Stimulated activated CD8-positive, alpha-beta memory T cell treated with anti-CD3 and anti-CD28 coated beads, Interleukin-7, amount 100 ng/mL, for 48 hours (primary cell): ENCODE measurements at places on chromosomes 4 and X.

GRCh38 chr4:7978907-7979651 lies 39.4 kb upstream of the AFAP1 start:
- no peak for DNase-seq

- no peak for DNase-seq
These were observed 101.9 kb upstream of the CCSER1 start for GRCh38 chr4:90025248-90025647.

GRCh38 chrX:143757375-143757774 lies 36.8 kb upstream of the SPANXN2 start:
- no peak for DNase-seq

DNA sequence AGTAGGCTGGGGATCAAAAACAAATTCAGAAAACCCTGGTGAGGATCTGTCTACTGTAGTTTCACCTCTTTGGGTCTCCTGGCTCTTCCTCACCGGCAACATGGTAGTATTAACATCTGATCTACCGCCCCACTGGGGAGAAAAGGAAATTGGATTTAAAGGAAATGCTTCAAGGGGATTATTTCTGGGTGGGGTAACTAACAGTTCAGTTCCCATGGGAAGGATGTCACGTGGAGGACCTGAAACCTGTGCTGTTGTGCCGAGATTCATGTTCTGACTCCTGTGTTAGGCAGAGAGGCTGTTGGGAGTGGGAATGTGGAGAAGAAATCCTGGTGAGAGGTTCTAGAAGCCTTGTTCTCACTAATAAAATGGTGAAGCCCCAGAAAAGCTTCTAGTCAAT lies 254.4 kb downstream of the BCOR start:
- no peak for DNase-seq

DNA sequence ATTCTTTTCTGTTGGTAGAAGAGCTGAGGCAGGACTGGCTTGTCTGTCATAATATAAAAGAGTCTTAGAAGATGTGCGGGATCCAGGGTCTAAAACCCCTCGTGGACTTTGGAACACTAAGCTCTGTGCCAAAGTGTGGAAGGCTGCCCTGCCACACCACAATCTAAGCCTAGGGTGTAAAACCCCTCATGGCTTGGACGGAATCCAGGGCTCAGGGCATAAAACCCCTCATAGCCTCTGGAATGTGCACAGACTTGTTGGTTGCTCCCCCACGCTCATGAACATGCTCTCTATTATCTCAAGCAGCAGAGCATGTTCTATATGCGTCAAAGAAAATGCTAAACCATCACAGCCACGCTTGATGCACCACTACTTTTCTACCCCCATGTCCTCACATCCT lies 483.6 kb downstream of the GABRG1 start:
- no peak for DNase-seq

- no peak for DNase-seq
These were observed 986.0 kb downstream of the CCSER1 start for GRCh38 chr4:91113130-91113706.

- no peak for DNase-seq
These were observed 859 bp downstream of the SMARCA1 start for GRCh38 chrX:129522184-129523078.

DNA sequence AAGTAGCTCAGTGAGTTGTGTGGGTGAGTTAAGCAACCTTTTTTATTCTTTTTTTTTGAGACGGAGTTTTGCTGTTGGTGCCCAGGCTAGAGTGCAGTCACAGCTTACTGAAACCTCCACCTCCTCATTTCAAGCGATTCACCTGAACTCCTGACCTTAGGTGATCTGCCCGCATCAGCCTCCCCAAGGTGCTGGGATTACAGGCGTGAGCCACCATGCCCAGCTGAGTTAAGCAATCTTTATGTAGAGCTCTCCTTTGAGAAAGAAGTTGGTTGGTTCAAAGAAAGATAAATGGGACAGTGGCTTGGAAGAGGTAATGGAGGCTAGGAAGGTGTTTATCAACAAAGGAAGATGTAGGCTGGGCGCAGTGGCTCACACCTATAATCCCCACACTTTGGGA lies 3.2 kb downstream of the MSMO1 start:
- no peak for DNase-seq

DNA sequence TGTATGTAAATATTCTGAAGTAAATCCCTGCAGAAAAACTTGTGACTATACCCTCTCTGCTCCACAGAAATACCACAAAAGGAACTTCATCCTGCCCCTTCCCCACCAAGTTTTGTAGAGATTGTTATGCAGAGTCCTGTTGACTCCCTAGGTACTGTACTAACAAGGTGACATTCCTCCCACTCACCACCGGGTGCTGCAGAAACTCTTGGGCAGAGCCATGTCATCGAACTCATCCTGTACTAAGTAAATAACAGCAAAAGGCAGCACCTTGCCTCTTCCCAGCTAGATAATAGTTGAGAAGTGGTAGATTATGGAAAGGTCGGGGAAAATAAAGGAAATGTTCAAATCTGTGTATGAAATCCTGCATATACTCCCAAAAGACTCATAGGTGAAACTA lies 233.3 kb downstream of the STPG2 start:
- no peak for DNase-seq

- DNase-seq = no peak
These were observed 1.6 kb downstream of the SEPTIN11 start for GRCh38 chr4:76950956-76951671.

- DNase-seq = no peak
These were observed 131.5 kb downstream of the HS3ST1 start for GRCh38 chr4:11297201-11297600.

DNA sequence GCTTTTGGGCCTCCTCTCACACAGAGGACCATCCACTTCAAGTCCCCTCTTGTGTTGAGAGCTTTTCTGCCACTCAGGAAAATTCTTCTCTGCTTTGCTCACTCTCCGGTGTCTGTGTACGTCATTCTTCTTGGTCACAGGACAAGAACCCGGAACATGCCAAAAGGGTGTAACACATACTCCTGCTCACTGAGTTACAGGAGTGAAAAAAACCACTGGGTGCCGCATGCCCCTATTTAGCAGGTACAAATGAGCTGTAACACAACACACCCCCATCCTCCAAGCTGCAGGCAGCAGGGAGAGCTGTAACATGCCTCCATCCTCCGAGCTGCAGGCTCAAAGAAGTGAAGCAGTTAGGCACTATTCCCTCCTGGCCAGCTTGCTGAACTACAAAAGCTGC lies 13.0 kb upstream of the CXCL2 start:
- no peak for DNase-seq

- DNase-seq = no peak
These were observed 1060.1 kb downstream of the ADGRL3 start for GRCh38 chr4:62260254-62260653.

DNA sequence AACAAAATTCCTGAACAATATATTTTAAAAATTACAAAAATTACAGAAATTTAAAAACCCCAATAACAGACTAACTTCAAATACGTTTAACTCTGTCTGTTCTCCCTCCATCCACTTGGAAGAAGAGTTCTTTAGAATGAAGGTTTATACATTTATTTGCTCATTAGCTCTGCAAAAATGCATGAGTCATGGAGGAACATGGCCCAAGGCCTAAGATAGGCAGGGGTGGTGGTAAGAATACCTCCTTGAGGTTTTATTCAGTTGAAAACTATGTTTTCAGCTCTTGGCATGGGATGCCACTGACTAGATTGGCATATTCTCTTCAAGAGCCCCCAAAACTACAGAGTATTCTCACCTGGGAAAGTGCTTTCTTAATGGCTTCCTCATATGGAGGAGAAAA lies 8.8 kb upstream of the LRRC66 start:
- DNase-seq = no peak

DNA sequence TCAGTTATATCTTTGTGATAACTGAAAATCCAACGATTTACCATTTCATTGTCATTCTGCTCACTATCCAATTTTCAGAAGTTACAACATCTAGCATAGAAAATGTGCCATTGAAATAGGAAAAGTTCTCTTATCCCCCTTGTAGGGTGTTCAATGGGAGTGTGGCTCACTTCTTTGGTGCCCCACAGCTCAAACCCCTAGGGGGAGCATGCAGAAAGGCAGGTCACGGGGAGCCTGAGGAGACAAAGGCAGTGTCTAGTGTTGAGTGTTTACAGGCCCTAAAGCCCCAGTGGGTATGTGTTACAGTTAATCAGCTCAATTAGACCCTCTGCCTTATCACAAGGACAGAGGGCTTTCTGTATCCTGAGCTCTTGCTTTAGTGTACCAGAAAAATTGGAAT lies 243.4 kb upstream of the GRID2 start:
- DNase-seq = no peak

- no peak for DNase-seq
These were observed 1.9 kb upstream of the G3BP2 start for GRCh38 chr4:75675004-75675531.

DNA sequence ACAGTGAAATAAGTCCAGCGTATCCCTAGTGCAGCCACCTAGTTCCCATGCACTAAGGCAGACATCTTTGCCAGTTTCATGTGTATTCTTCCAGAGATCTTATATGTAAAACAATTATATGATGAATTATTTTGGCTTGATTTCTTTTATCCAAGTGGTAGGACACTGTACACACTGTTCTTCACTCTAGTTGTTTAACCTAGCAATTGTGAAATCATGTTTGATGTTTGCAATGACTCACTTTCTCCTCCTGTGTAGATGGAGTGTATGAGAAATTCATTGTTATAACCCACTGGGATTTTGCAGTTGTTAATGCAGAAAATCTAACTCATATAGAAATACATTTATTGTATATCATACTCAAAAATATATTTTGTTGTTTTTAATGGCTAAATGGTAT lies 17.5 kb upstream of the TBC1D1 start:
- DNase-seq = no peak

GRCh38 chr4:124152132-124152531 lies 560.4 kb downstream of the ANKRD50 start:
- no peak for DNase-seq

DNA sequence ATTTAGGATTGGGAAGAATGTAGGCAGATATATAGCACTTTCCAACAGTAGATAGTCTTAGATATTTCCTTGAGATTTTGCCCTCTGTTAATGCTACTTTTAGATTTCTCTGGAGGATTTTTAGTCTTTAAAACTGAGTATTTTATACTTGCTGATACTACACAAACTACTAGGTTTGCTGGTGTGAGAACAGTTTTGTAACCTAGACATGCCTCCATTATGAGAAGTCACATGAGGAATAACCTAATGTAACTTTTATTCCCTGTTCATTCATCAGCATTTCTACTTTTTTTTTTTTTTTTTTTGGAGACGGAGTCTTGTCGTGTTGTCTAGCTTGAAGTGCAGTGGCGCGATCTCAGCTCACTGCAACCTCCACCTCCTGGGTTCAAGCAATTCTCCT lies 137.2 kb downstream of the RAPGEF2 start:
- no peak for DNase-seq

GRCh38 chr4:79632114-79632513 lies 224.1 kb upstream of the GK2 start:
- no peak for DNase-seq

GRCh38 chr4:137881641-137882040 lies 349.3 kb upstream of the PCDH18 start:
- DNase-seq = no peak

GRCh38 chr4:37561803-37562207 lies 124.4 kb downstream of the RELL1 start:
- DNase-seq = no peak

GRCh38 chr4:78659264-78659663 lies 107.7 kb downstream of the ANXA3 start:
- no peak for DNase-seq

GRCh38 chr4:164343472-164343976 lies 410.4 kb upstream of the SMIM31 start:
- DNase-seq = no peak

DNA sequence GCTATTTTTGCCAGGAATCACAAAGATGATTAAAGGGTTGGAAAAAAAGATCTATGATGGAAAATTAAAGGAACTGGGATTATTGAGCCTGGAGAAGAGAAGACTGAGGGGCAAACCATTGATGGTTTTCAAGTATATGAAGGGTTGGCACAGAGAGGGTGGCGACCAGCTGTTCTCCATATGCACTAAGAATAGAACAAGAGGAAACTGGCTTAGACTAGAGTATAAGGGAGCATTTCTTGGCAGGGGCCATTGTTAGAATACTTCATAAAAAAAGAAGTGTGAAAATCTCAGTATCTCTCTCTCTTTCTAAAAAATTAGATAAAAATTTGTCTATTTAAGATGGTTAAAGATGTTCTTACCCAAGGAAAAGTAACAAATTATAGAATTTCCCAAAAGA lies 75.1 kb downstream of the NPNT start:
- no peak for DNase-seq

DNA sequence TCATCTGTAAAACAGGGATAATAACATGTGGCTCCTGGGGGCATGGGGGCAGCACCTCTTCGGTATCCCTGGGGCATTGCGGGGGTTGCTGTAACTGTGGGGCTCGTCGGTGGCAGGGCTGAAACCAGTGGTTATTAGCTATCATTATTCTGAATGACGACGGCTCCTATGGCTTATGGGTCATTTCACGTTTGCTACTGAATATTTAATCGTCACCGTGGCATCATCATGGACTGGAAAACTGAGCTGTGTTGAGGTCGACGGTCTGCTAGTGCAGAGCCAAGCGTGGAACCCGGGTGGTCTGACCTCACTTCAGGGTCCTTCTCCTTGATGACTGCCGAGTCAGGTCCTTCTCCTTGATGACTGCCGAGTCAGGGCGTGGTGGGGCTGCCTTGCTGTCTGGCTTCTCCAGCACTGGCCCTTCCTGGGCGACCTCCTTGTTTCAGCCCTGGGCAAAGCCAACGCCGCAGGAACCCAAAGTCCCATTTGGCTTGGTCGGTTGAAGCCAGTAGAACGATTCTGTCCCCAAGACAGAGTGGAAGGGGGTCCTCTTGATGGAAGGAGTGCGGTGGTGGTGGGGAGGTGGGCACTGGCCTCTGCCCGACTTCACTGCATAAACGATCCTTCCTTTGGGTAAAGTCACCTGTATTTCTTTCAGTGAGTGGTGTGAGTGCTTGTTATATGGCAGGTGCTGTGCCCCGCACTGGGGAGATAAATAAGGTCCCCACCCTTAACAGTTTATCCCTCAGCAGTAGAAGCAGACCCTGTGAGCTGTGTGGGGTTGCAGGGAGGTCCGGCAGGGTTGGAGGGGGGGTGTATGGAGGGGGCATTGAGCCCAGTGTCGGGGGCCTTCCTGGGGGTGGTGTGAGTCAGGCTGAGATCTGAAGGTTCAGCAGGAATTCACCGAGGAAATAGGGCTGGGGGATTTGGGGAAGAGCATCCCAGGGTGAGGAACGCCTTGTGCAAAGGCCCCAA lies 40.8 kb downstream of the PSAPL1 start:
- DNase-seq = no peak

DNA sequence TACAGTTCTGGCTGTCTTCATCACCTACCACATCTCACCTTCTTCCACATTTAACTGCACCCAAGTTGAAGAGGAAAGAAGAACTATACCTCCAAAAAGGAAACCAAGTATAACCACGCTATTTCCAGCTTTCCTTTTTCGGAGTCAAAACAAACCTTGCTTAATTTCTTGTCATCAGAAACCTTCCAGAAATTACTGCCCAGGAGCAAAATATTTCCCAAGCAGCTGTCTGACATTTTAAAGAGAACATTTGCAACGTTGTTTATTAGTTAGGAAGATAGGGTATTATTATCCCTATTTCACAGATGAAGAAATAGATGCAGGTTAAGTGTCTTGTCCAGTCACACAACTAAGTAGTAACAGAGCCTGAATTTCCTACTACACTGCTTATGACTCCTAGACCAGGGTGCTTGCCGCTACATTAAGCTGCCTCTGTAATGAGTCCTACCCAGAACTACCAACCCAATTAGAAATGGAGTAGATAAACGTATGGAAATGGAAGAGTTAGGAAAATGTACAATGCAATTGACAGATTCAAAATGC lies 2.2 kb upstream of the ACSL4 start:
- no peak for DNase-seq
